Left renal cortex interstitium (tissue), 4 donors: ENCODE measurements at places on chromosomes 2 and 18. TPM values are rescaled to one million over a fixed set of nuclear protein-coding genes. Genes with fewer than 3 reads are reported as not detected.

The DNAH6 gene
- polyA plus RNA-seq, result 2.1 TPM

The SATB2 gene
- 16.5 TPM for polyA plus RNA-seq

The ARHGEF4 gene
- polyA plus RNA-seq, result 5.6 TPM

The HNMT gene
- polyA plus RNA-seq, result 55.7 TPM

The ZC3H8 gene
- polyA plus RNA-seq, result 28.4 TPM

The KRTCAP3 gene
- 11.5 TPM for polyA plus RNA-seq

The NCKAP5 gene
- 6.5 TPM for polyA plus RNA-seq

The SLC38A11 gene
- polyA plus RNA-seq, result 26.2 TPM

The DHRS9 gene
- 0.90 TPM for polyA plus RNA-seq

The SERPINB10 gene
- 0.38 TPM for polyA plus RNA-seq

The SLC25A52 gene
- 0.27 TPM for polyA plus RNA-seq
